ENCODE measurements at places on chromosomes 4 and X.
A peak's percentile ranks its signal among the peaks of the same experiment; 100 is the strongest.

GRCh38 chrX:133258481-133258880 lies 40.3 kb upstream of the TFDP3 start:
- no peak for DNase-seq

DNA sequence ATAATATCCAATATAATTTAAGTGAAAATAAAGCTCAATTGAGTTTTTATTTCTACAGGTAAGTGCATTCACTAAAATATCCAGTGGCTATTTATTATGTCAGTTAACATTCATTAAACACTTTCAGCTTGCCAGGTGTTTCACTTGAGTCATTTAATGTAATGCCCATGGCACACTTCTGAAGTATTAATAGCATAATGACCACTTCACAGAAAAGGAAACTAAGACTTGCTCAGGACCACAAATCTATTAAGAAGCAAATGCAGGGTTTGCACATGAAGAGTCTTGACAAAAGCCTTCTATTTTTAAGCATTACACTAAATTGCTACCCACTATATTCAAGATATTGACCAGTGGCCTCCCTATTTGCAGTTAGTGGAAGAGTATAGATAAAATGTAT lies 612.7 kb downstream of the KCTD8 start:
- no peak for DNase-seq

GRCh38 chr4:174256277-174256713 lies 27.2 kb downstream of the FBXO8 start:
- no peak for DNase-seq

DNA sequence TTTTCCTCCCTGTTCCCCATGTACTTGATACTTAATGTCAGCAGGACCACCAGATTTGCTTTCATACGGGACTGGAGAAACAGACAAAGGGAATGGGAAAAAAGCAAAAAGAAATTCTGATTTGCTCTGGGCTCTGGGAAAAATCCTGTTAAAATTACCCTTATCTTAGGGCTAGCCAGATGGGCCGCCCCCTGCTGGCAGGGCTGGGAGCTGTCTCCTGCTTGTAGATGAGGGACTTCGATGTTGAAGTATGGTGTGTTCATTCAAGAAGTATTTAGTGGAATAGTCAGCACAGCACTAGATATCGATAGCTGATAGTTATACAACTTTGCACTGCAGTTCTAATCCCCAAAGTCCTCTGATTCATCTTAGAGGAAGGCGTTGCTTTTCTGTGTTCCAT lies 45.8 kb downstream of the BCORL1 start:
- peak; percentile 7 for DNase-seq

- DNase-seq: no peak
These were observed 100.7 kb upstream of the FAM9C start for GRCh38 chrX:13144927-13145655.

GRCh38 chrX:17007134-17007768 lies 60.8 kb downstream of the REPS2 start:
- DNase-seq: no peak

DNA sequence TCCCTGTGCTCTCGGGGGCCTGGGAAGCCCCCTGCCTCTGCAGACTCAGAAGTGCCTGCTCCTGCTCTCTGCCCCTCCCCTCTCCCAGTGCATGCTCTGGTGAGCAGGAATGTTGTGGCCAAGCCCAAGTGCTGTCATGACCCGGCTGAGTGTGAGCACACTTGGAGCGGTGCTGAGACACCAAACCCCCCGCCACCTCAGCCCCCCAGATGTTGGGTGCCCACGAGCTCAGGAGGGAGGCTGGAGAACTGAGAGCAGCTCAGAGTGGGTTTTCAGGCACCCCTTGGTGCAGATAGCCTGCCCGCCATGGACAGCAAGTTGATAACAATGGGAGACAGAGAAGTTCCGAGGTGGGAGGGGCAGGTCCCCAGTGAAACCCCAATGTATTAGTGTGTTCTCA lies 477.4 kb downstream of the ACTRT1 start:
- DNase-seq: no peak

DNA sequence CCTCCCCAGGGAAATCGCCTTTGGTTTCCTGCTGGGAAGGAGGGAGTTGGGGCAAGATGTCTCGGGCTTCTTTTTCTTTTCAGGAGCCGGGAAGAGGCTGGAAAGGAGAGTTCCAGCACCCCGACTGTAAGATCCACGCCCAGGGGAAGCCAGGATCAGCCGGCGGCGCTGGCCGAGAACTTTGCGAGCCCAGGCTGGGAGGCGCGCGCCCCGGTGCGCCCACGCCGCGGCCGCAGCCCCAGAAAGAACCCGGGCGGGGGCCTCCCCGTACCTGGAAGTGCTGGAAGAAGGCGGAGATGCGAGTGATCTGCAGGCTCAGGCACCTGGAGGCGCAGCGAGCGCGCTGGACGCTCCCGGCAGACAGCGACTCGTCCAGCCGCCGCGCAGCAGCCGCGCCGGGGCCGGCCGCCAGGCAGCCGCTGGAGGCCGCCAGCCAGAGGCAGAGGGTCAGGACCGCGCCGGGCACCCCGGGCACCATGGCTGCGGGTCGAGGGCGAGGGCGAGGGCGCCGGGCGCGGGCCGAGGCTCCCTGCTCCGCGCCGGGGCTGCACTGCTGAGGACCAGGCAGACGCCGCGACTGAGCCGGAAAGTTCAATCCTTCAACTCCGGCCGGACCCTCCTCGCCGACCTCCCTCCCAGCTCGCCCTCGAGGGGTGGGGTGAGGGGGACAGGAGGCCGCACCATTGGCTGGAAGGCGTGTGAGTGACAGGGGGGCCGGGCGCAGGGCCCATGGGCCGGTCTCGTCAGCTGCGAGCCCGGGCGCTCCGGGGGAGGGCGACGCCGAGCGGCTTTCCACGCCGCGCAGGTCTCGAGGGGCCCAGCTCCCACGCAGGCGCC lies at the start of gene ANOS1:
ANOS1 (minus strand) TSS at position 579 of the 837 bp plus-strand sequence; CDS start at position 478, 101 bp downstream.
- no peak for DNase-seq

- DNase-seq: no peak
These were observed 59.5 kb downstream of the RXFP1 start for GRCh38 chr4:158581161-158581560.

GRCh38 chr4:74166818-74167217 lies 8.9 kb downstream of the MTHFD2L start:
- DNase-seq: no peak

DNA sequence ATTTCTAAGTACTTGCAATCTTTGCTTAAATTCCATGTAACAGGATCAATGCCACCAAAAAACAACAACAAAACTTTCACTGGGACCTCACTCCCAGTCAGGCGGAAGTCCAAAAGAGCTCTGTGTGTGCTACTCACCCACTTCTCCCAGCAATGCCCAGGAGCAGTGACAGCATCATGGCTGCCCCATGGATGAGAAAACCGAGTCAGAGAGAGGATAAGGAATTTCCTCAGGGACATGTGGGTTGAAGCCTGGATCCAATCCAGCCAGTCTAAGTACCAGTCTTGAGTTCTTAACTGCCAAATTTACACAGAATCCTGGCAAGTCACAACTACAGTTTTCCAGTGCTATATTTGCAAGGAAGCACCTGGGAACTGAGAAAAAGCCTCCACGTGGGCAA lies 64.5 kb downstream of the STX18 start:
- DNase-seq: no peak

GRCh38 chrX:19543951-19544381 lies 28.7 kb upstream of the MAP3K15 start:
- no peak for DNase-seq

DNA sequence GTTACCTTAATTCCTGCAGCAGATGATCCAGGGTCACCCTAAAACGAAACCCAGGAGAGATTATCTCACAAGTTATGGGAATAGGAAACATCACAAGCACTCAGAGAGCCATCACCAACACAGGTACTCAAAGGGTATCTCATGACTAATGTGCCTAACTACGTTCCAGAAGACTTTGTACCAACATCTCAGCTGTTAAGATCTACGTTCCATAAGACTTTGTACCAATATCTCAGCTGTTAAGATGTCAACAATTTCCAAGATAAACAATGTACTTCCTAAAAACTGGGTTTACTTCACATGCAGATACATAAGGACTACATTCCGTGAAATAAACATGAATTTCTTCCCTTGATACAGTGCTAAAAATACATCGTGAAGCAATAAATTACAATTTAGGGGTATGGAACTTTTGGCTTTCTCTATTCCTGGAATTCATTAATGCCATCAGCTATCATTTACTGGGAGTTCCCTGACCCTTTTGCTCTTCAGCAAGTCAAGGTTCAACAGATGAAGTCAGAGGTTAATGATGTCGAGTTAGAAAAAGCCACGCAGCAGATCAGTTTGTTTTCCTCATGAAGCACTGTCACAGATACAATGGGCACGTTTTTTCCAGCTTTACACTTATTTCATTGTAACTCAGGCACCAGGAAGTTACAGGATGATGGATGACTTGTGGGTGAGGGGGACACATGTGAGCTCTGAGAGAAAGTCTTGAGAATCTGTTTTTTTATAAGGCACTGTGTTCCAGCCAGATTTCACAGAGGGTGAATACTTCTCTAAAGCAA lies 127.0 kb upstream of the ETNPPL start:
- DNase-seq: no peak

- no peak for DNase-seq
These were observed 72.1 kb downstream of the HPGD start for GRCh38 chr4:174449944-174450785.

- DNase-seq: no peak
These were observed 9.1 kb upstream of the CTSO start for GRCh38 chr4:155962767-155963166.

All from naive thymus-derived CD8-positive, alpha-beta T cell (primary cell).